ENCODE measurements at places on chromosomes 16 and 17.
A peak's percentile ranks its signal among the peaks of the same experiment; 100 is the strongest.

DNA sequence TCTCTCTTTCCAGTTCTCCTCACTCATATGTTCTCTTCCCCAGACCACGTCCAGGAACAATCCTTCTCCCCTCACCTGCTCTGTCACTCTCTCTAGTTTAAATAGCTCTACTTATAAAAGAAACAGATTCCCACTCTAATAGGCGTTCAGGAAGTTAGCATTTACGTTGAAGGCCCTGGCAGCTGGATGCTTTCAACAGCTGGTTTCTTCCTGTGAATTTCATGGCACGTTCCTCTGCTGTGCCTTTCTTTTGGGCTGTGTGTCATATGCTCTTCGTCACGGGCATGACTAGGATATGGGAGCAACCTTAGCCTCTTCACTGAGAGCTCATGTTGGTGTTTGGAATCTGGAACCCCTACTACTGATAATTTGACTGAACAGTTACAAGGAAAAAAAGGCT lies 73.2 kb downstream of the ZNF18 start:
- no peak for DNase-seq

DNA sequence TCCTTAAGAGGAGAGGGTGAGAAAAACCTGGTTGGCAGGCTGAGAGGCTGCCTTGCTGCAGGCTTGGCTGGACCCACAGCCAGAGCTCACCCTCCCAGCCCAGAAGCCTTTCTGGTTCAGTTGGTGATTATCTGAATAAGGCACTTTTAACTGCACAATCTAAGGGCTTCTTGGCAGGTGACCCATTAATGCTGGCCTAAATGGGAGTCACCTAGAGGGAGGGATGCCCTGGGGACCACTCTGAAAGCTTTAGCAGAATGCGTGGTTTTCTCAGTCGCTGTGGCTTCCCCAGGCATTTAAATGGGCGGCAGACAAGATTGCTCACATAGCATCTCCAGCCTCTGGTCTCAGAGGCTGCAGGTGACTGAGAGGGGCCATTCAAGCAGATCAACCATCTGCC lies 33.2 kb upstream of the SHISA9 start:
- DNase-seq, result no peak

GRCh38 chr17:63540590-63540989 lies 9.7 kb upstream of the DCAF7 start:
- DNase-seq, result no peak

GRCh38 chr16:2787961-2788360 lies 601 bp upstream of the PRSS33 start:
- peak; percentile 13 for DNase-seq

GRCh38 chr16:68408428-68408827 lies 39.9 kb downstream of the SMPD3 start:
- DNase-seq, result peak; percentile 2

- peak; percentile 68 for DNase-seq
Observed at GRCh38 chr17:68498479-68499326, 13.5 kb upstream of the PRKAR1A start.

Data from lower lobe of right lung (tissue), 2 donors.